IPS-NIHi11 (cell line): ENCODE measurements at places on chromosomes 16 and 17.

GRCh38 chr17:33929181-33929724, 325.8 kb upstream of the CCL2 start:
- DNase-seq: peak; percentile 56

- no peak for DNase-seq
Measured at GRCh38 chr17:66946251-66946650, 18.3 kb upstream of the CACNG4 start.

DNA sequence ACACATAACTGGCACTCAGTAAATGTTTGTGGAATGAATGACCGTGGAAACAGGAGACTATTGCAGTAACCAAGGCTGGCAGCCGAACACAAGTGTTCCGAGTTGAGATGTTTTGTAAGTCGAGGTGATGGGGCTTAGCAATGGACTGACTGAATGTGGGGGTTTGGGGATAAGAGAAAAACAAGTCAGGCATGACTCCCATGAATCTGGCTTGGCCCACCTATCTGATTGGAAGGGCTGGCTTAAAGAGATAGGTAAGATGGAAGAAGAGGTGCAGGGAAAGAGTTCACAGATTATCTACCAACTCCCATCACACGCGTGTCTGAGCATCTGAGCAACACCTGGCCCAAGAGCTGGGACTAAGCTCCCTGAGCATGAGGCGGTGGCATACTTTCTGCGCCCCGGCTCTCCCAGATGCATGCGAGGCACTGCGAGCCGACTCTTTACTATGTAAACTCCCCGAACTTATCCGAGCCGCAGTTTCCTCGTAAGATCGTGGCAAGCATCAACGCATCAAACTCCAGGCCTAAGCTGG, 539 bp downstream of the IFT20 start:
- DNase-seq: no peak

GRCh38 chr16:75695708-75696107, 5.6 kb downstream of the DUXB start:
- peak; percentile 45 for DNase-seq

DNA sequence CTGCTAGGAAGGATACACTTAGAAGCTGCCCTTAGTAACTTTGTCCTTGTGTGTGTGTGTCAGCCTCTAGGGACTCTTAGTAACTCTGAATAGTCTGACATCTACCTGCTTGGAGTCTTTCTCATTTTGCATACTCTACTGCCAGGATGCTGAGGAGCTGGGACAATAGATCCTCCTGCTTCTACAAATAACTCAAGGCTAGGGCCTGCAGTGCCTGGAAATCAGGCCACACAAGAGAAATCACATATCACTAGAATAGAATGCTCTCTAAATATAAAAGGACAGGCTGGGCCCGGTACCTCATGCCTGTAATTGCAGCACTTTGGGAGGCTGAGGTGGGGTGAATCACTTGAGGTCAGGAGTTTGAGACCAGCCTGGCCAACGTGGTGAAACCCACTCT, 38.5 kb upstream of the SLC25A19 start:
- DNase-seq: no peak

DNA sequence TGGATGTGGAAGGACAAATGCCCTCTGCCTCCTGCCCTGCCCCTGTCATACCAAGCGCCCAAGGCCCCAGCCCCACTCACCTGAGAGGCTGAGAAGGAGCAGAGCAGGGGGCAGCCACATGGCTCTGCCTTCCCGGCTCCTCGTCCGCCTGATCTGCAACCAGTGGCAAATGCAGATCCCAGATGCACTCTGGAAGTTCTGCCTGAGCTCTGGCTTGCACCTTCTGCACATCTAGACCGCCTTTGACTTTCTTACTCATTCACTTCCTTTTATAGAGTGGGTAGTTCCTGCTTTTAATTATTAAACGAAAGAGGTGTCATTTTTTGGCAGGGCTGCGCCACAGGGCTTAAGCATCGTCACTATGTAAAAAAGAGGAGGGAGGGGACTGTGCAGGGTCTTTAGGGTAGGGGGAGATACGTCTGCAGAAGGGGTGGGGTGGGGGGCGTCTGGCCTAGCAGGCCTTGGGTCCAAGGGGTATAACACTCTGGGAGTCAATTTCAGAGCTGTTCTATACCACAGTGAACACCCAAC, at the start of gene CD300LB:
CD300LB (minus strand) TSS at position 245 of the 531 bp plus-strand sequence; CDS start at position 120, 125 bp downstream.
- no peak for DNase-seq

DNA sequence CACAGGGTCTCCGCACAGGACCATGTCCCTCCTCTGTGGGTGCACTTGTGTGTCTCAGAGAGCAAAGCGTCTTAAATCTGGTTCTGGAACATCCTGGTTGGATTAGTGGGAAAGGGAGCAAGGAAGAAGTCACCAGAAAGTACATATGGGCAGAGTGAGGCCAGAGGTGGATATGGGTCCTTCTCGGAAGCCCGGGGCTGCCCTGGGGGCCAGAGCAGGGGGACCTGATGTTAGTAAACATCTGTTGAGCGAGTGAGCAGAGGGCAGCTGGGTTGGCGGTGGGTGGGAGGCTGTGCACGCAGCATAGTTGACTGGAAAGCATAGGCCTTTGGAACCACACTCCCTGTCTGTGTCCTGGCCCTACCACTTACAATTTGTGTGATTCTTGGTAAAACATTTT, 22.7 kb downstream of the UNC13D start:
- DNase-seq: no peak

DNA sequence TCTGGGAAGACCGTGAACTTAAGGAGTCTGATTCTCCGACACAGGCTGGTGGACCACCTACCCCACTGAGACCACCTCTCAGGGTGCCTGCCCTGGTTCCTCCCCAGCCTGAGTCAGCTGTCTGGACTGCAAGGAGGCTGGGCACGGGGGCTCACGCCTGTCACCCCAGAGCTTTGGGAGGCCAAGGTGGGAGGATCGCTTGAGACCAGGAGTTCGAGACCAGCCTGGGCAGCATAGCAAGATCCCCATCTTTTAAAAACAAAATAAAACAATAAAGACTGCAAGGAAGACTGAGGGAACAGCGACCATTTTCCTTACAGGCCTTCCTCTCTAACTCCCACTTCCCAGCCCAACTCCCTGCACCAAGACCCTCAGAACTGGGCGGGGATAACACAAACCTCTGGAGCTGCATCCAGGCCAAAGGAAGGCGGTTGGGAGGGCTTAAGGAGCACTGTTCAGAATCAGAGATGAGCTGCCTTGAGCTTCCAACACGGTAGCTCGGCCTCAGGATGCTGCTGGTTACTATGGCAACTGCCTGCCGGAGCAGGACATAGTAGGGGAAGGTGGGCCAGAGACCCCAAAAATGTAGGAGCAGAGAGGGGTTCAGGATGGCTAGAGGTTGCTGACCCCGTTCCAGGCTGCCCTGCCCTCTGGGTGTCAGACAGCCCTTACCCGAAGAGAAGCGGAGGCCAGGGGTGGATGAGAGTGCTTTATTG, 4.4 kb downstream of the APOBR start:
- no peak for DNase-seq

DNA sequence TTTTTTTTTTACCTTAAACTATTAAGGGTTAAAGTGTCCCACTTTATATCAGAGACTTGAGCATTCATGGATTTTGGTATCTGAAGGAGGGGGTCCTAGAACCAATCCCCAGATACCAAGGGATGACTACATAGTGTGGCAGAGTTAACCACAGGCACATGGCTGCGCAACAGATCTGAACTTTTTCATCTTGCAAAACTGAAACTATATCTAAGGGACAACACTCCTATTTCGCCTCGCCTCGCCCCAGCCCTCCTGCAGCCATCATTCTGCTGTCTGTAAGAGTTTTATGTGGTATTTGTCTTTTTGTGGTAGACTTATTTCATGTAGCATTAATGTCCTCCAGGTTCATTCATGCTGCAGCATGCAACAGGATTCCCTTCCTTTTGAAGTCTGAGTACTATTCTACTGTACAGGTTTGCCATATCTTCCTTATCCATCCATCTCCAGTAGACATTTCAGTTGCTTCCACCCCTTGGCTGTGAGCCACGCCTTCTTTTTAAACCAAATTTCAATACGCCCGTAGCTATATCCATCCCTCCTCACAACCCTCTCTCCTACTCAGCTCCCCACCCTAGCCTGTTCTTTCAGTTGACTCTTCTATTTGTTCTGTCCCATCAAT, 53.2 kb downstream of the AMFR start:
- DNase-seq: no peak

- DNase-seq: no peak
Measured at GRCh38 chr17:289409-289808, 63.2 kb downstream of the RPH3AL start.

DNA sequence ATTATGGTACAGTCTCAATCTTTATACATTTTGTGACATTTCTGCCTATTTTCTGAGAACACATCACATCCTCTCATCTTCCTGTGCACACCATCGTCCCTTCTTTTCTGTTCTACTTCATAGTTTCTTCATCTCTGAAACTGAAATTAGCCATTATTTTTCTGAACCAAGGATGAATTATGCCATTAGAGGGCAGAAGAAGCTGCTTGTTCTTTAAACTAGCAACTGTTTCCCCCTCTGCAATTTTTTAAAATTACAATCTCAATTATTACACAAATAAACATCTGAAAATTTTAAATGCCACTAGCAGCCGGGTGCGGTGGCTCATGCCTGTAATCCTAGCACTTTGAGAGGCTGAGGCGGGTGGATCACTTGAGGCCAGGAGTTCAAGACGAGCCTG, 41.3 kb downstream of the RBBP6 start:
- no peak for DNase-seq
